Stimulated activated CD8-positive, alpha-beta memory T cell treated with anti-CD3 and anti-CD28 coated beads, Interleukin-7, amount 100 ng/mL, for 1 hour (primary cell): ENCODE measurements at places on chromosomes 2 and 18.

GRCh38 chr2:237701859-237702390 is 74.5 kb downstream of the LRRFIP1 start:
- DNase-seq, result no peak

DNA sequence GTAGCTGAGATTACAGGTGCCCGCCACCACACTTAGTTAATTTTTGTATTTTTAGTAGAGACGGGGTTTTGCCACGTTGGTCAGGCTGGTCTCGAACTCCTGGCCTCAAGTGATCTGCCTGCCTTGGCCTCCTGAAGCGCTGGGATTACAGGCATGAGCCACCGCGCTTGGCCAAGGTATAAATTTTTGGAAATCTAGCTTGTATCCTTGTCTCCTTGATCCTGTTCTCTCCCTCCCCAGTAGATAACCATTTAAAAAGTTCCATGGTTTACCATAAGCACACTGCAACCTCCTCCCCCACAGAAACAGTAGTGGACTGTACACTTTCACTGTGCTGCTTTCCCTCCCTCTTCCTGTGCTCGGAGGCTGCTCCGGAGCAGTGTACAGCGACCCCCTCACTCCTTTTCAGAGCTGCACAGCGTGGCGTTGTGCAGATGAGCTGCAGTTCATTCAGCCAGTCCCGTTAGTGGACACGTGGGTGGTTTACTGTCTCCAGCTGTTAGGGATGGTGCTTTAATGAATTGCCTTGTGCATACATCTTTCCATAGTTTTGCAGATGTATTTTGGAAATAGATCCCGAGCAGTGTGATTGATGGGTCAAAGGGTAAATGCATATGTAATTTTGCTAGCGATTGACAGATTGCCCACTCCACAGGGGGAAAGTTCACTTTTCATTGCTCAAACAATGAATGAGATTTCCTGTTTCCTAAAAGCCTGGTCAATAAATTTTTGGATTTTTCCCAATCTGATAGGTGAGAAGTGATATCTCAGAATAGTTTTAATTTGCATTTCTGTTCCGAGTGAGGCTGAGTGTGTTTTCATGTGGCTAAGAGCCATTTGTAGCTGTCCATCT is 14.8 kb downstream of the ASB1 start:
- no peak for DNase-seq

DNA sequence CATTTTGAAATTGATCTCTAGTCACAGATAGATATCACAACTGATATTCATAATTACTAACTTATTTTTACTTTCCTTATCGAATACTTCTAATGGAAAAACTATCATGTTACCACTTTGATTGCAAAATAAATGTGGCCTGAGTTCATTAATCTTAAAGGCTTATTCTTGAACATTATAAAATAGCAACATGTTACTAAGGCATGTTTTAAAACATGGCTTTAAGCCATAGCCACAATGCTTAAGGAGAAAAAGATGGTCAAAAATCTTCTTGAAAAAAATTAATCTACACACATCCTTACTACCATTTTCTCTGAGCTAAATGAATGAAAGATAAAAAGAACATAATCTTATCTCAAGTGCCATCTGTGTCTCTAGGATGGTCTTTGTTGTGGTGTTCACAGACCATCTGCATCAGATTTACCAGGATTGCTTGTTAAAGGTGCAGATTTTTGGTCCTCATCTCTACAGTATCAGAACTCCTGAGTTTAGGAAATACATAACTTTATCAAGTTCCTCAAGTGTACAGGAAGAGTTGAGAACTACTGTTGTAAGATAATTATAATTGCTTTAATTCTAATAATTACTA is 15.3 kb downstream of the MTX2 start:
- no peak for DNase-seq

GRCh38 chr2:232348936-232349335 is 29.6 kb upstream of the ALPP start:
- DNase-seq, result no peak

DNA sequence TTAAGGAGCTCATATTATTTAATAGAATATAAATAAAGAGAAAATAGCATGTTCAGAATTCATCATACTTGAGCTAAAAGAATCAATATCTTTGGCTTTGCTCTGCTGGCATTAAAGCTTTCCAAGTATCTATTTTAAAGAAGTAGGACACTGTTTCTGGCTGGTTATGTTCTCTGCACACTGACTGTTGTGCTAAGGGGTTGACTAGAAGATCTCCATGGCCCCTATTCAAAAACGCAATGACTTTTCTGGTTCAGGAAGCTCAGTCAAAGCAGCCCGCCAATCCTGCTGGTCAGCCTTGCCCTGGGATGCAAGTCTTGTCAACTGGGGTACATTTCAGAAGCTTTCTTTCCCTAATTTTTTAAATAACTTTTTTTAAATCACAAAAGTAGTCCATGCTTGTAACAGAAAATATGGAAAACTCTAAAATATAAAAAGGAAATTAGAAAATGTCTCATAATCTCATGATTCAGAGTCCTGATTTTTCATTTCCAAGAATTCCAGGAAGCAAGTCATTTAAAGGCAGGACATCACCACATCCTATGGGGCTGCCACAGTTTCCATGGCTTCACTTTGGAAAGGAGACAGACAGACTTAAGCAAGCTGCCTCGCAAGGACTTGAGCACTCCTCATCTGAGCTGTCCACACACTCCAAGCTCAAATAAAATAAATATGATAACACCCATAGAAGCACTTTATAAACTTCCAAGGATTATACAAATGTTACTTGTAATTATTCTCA is 195.1 kb downstream of the TXNL1 start:
- no peak for DNase-seq

DNA sequence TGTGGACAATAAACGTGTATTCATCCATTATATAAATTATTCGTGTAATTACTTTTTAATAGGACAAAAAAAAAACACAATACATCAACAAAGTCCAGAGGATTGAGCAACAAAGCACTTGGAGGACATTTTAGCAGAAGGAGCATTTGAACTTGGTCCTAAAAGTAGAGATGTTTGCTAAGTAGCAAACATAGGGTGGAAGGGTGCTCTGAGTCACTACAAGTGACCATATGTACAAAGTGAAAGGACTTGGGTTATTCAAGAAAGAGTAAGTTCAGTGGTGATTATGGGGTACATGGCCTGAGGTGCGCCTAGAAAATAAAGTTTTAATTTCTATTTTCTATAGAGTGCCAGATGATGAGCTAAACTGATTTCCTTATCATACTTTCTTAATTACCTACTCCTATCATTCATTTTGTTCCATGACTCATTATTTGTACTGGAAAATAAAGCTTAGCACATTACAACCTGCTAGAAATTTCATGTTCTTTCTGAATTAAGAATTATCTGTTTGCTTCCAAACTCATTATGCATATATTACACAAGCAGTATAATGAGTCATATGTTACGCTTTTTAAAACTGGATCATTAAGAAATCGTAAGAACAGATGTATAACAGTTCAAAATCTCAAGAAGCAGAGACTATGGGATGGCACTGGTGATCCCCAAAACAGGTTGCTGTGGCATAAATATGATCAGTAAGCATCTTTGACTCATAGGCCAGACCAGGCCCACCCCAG is 13.1 kb upstream of the PPP1R1C start:
- no peak for DNase-seq

- DNase-seq, result no peak
Observed at GRCh38 chr2:35852-36251, 10.5 kb downstream of the FAM110C start.

DNA sequence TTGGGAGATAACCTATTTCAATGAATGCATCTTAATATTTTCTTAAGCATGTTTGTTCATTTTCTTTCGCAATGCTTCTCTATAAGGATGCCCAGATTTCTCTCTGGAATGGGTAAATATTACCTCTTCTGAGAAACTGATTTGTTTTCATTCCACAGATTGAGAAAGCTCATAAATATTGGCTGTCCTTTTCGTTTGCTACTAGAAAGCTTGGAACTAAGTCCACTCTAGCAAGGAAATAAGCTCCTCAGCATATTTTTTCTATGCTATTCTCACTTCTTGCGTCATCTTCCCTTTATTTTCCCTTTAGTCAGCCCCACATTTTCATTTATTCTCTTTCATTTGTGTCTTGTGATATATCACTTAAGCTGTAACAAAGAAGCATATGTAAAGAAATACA is 76.3 kb downstream of the ANTXR1 start:
- DNase-seq, result no peak

GRCh38 chr2:233501198-233502076 is 65.1 kb downstream of the USP40 start:
- DNase-seq, result no peak

GRCh38 chr2:142682528-142682927 is 194.9 kb upstream of the KYNU start:
- DNase-seq, result no peak

GRCh38 chr2:118918017-118918416 is 24.0 kb upstream of the MARCO start:
- no peak for DNase-seq

DNA sequence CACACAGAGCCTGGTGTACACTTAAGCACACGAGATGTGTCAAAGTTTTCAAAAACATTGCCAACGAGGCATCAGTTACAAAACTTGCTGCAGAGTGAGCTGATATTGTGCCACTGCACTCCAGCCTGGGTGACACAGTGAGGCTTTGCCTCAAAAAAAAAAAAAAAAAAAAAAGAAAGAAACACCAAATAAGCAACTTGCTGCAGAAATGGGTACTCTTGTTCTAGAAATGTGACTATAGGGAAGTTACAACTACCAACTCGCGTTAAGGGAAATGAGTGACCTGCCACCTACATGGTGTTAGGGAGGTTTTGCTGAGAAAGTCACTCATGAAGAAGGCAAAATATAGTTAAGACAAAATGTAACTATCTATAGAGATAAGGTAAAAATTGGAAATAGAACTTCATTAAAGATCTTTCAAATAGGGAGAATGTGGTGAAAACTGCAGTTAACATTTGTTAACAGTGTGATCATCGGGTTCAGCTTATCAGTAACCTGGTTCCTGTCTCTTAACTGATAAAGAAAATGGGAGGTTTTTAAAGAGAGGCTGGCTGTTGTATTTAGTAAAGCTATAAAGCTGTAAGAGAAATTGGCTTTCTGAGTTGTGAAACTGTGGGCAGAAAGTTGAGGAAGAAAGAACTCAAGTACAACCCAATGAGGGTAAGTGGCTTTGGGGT is at the start of gene IL1RL1:
TSS of gene IL1RL1 (plus strand) at position 600 of the 677 bp plus-strand sequence. CDS start 26,702 bp downstream, outside the sequence.
- no peak for DNase-seq

DNA sequence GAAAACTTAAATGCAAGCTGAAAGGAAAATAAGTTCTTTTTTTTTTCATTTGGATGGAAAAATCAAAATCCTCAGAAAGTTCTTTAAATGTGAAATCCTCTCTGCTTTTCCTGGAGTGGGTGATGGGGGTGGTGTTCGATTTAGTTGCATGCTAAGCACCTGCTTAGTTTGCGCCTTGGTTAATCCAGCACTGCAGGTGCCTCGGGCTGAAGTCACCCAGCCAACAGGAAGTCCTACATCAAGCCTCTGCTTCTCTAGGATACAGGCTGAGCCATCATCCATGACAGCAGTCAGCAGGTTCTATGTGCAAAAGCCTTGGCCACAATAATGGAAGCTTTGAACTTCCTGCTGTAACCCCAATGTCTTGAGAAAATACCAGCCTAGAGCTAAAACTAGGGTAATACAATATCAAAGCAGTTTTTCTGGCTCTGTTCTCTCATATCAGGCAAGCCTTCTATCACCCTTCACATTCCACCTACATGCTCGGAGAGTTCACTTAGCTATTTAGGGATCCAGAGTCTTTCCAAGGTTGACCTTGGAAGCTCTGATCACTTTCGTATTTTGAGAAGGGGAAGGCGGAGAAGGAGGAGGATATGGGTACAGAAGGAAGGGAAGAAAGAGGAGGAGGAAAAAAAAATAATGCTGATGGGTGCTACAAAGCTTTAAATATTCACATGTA is 116.1 kb upstream of the LRRTM1 start:
- DNase-seq, result no peak

- no peak for DNase-seq
Observed at GRCh38 chr2:171723716-171724683, 36.7 kb downstream of the DYNC1I2 start.

DNA sequence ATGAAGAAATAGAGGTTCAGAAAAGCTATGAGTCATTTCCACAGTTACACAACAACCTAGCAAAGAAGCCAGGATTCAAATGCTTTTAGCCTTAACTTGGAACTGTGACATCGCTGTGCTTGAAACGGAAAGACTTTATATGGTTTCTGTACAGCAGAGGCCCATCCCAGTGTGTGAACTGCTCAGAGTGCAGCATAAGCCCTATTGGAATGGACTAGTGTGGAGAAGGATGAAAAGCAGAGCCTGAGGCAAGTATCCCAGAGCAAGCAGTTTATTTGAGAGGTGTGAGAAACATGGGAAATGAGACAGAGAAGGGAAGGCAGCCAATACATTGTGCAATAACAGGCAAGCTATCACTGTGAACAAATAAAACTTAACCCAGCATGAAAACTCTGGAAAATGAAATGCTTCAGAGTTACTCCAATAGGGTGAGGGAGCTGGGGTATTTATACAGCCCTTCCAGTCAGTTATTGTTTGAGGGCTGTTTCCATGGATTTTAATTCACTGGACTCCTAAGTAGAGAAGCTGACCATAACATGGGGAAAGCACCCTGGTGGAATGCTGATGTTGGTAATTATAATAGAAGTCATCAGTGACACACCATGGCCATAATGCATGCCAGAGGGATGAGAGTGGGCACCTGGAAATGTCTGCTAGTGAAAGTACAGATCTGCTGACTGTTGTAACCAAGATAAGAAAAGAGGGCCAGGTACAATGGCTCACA is 254.0 kb upstream of the POU3F3 start:
- DNase-seq, result no peak

DNA sequence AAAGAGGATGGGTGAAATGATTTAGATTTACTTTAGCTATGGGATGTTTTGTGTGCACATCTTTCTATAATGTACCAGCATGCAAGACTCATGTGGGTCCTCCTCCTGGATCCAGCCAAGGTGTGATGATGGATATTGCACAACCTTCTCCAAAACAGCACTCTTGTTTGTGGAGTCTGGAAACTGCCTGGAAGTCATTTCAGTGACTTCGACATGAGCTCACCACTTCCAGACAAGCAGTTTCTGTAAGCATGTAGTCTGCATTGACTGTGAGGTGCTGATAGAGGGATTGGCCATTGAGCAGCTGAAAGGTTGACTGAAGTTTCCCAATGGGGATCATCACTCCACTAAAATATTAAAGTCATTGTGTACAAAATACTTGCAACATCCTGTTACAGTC is 154.0 kb downstream of the TRIB2 start:
- no peak for DNase-seq

DNA sequence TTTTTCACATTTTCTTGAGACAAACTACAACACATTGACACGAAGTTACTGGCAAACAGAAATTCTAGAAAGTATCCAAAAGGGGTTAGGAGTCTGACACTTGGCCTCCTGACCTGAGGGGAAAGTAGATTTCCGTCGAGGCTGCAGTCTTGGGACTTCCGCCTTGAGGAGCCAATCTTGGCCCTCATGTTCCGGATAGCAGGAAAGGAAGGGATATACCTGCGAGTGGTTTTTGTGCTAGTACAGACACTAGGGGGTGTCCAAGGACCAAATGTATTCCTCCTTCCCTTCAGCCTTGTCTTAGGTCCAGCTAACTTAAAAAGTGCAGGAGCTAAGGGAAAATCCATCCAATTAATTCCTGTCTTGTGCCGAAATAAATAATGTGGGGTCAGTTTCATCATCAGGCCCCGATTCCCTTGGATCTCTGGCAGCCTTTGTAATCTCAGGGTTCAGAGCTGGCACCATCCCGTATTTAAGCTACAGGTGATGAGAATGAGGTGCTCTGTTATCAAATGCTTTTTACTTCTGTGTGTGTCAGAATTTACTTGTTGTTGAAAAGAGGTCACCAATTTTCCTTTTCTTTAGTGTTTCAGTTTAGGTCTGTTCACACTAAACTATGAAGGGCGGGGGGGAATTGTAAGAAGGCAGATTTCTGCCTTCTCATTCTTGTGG is 330.2 kb upstream of the FANCL start:
- DNase-seq, result no peak
